ENCODE measurements at places on chromosomes 13 and 19. TPM values are rescaled to one million over a fixed set of nuclear protein-coding genes. Genes with fewer than 3 reads are reported as not detected.

GRCh38 chr19:14271840-14272239 lies 65.9 kb upstream of the ADGRL1 start:
- H3K36me3 ChIP-seq: no peaks in the 10 kb centered on the region
- H3K27ac ChIP-seq: no peak overlapping the region
- DNase-seq: no peak
- H3K4me1 ChIP-seq: peaks cover 3% of the 10 kb centered on the region

- H3K27me3 ChIP-seq: no peaks in the 10 kb centered on the region
- DNase-seq: no peak
- H3K4me1 ChIP-seq: no peaks in the 10 kb centered on the region
- no peaks in the 10 kb centered on the region for H3K36me3 ChIP-seq
Observed at GRCh38 chr19:6825076-6825774, 52.7 kb downstream of the VAV1 start.

GRCh38 chr13:20192158-20192835 lies 441 bp downstream of the GJB2 start:
- H3K27me3 ChIP-seq: peaks cover 76% of the 10 kb centered on the region
- peak overlapping the region; percentile 63 for H3K4me3 ChIP-seq
- H3K4me1 ChIP-seq: peaks cover 7% of the 10 kb centered on the region
- no peak overlapping the region for H3K27ac ChIP-seq
- DNase-seq: peak; percentile 65
- no peaks in the 10 kb centered on the region for H3K36me3 ChIP-seq

- H3K36me3 ChIP-seq: no peaks in the 10 kb centered on the region
- DNase-seq: no peak
- no peak overlapping the region for H3K27ac ChIP-seq
- no peak overlapping the region for H3K4me3 ChIP-seq
- H3K27me3 ChIP-seq: no peaks in the 10 kb centered on the region
- no peaks in the 10 kb centered on the region for H3K4me1 ChIP-seq
Observed at GRCh38 chr13:52356327-52356726, 49.6 kb downstream of the THSD1 start.

DNA sequence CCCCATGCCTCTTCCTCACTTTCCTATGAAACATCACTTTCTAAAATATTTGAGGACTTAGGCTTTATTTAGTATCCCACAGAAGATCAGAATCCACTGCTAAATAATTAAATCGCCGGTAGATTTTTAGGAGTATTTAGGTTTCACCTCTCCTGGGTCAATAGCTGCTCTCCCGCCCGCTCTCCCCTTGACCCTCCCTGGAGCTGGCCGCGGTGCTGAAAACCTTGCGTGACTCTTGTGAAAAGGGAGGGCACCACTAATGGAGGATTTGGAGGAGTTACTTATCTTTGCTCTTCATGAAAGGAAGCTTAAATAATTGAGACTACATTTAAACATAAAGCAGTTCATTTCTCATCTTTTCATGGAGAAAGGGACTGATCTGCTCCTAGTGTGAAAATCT lies 14.1 kb downstream of the POU4F1 start:
- H3K27ac ChIP-seq: no peak overlapping the region
- H3K4me1 ChIP-seq: peaks cover 3% of the 10 kb centered on the region
- H3K4me3 ChIP-seq: no peak overlapping the region
- peaks cover 55% of the 10 kb centered on the region for H3K27me3 ChIP-seq
- H3K36me3 ChIP-seq: no peaks in the 10 kb centered on the region

DNA sequence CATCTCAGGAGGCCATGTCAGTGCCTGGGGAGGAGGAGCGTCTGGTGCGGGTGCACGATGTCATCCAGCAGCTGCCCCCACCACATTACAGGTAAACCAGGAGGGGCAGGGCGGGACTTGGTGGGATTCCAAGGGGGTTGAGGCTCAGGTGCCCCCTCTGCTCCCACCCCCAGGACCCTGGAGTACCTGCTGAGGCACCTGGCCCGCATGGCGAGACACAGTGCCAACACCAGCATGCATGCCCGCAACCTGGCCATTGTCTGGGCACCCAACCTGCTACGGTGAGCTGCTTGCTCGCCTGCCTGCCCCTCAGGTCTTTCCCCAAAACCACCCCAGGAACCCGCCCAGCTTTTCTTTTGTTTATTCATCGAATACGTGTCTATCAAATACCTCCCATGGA lies 7.2 kb downstream of the ARHGAP33 start:
- no peak overlapping the region for H3K27ac ChIP-seq
- H3K27me3 ChIP-seq: no peaks in the 10 kb centered on the region
- H3K4me1 ChIP-seq: peaks cover 10% of the 10 kb centered on the region
- no peaks in the 10 kb centered on the region for H3K36me3 ChIP-seq

DNA sequence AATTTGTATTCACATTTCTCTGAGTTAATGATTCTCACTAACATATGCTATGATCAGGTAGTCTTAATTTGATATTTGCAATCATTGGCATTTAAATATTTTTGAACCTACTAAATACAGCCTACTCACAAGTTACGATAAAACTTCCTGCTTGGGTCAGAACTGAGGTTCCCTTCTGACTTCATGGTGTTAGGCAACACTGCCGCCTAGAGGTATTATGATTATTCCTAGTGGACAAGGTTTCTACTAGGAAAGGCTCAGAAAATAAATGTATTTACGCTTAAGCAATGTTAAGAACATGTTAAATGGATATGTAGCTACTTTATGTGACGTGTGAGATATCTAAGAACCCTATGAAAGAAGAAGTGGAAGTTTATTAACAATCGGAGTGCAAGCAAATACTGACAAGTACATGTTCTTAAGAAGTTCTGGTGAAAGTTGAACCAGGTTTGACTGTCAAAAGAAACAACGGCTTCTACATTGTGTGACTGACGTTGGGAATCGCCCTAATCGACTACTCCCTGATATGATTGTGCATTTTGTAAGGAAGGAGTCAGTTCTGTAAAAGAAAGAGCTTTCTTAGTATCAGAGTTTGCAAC lies 1395.8 kb downstream of the SLITRK5 start:
- no peaks in the 10 kb centered on the region for H3K36me3 ChIP-seq
- DNase-seq: no peak
- no peak overlapping the region for H3K27ac ChIP-seq
- no peaks in the 10 kb centered on the region for H3K27me3 ChIP-seq
- H3K4me3 ChIP-seq: no peak overlapping the region

- DNase-seq: no peak
- H3K4me1 ChIP-seq: no peaks in the 10 kb centered on the region
- no peak overlapping the region for H3K4me3 ChIP-seq
- H3K36me3 ChIP-seq: peaks cover 30% of the 10 kb centered on the region
- no peak overlapping the region for H3K27ac ChIP-seq
Observed at GRCh38 chr19:41205995-41206394, 13.0 kb downstream of the CYP2S1 start.

- H3K4me3 ChIP-seq: peak overlapping the region; percentile 39
- H3K27me3 ChIP-seq: no peaks in the 10 kb centered on the region
- DNase-seq: peak; percentile 88
- peak overlapping the region; percentile 86 for H3K27ac ChIP-seq
Observed at GRCh38 chr19:14363183-14364097, 17.8 kb upstream of the ADGRE5 start.

ATP7B gene
- 9.2 TPM for total RNA-seq

VAV1 gene
- total RNA-seq: 0.22 TPM

NEK5 gene
- 0.27 TPM for total RNA-seq

All from H1 (cell line).